ENCODE measurements at places on chromosomes 16 and 17. TPM values are rescaled to one million over a fixed set of nuclear protein-coding genes. Genes with fewer than 3 reads are reported as not detected.

Gene PTX4
- 0.29 TPM for total RNA-seq

Gene RUNDC3A
- total RNA-seq, result not detected

Gene PIP4K2B
- 99.1 TPM for total RNA-seq

Gene MAP2K6
- total RNA-seq, result 8.1 TPM

Gene COASY
- total RNA-seq, result 25.1 TPM

Gene OR3A3
- total RNA-seq, result not detected

Gene RNU2-1
- not detected for total RNA-seq

Gene SLC25A11
- 52.8 TPM for total RNA-seq

Gene C17orf113
- total RNA-seq, result 0.17 TPM

Gene FBXW10
- not detected for total RNA-seq

Gene ZNF652
- 8.3 TPM for total RNA-seq

Gene CBX2
- 1.2 TPM for total RNA-seq

Gene MYL4
- not detected for total RNA-seq

Gene EARS2
- 48.5 TPM for total RNA-seq

Gene RAMP2
- not detected for total RNA-seq

Gene CHRNE
- total RNA-seq, result 0.87 TPM

Gene PRR35
- not detected for total RNA-seq

Gene SENP3
- total RNA-seq, result 59.2 TPM

Gene SCARF1
- 0.83 TPM for total RNA-seq

Gene YBX2
- 0.29 TPM for total RNA-seq

Gene SOX15
- total RNA-seq, result 0.73 TPM

Gene ELMO3
- 0.29 TPM for total RNA-seq

Gene CENPN
- 68.1 TPM for total RNA-seq

Gene FAM117A
- 3.5 TPM for total RNA-seq

Gene CHAD
- not detected for total RNA-seq
